ENCODE measurements at places on chromosomes 2 and 18. TPM values are rescaled to one million over a fixed set of nuclear protein-coding genes. Genes with fewer than 3 reads are reported as not detected.

DNA sequence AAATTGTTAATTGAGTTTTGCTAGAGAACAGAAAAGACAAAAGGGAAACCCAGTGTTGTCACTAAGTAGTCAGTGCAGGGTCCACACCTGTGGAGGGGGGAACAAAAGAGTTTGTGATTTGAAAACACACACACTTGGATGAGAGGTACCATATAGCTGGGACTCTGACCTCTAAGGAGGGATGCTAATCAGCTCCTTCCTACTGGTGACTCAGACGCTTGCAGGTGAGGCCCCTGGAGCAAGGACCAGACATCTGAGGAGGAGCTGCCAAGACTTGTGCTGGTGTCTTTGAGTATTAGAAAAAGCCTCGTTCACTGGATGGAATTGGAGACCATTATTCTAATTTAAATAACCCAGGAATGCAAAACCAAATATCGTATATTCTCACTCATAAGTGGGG is 146.4 kb upstream of the MAP2 start:
- DNase-seq, result no peak

- DNase-seq, result peak; percentile 66
Observed at GRCh38 chr2:20168048-20168726, 56.7 kb downstream of the SDC1 start.

DNA sequence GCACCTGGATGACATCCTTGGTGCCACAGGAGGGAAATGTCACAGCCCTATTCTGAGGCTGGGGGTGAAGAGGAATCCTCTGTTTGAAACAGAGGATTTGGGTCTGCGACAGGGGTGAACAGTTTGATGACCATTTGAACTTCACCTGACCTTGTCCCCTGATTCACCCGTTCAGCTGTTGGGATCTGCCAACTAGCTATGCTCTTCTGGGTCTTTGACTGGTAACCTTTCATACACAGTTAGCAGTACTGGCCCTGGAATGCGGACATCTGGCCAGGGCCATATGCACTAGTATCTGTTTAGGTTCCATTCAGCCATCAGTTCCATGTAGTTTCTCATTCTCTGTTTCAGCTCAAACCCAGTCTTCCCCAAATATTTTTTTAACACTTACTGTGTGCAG is 72.6 kb upstream of the MCFD2 start:
- DNase-seq, result no peak

Gene PROKR1
- total RNA-seq, result not detected

Gene MIB1
- 70.2 TPM for total RNA-seq

GRCh38 chr2:73131807-73132206 is 19.1 kb upstream of the RAB11FIP5 start:
- DNase-seq, result no peak

Gene ASTL
- not detected for total RNA-seq

Gene STPG4
- total RNA-seq, result 0.25 TPM

GRCh38 chr18:8707556-8708300 is 2.4 kb downstream of the MTCL1 start:
- DNase-seq, result no peak

Gene FAM124B
- total RNA-seq, result not detected

DNA sequence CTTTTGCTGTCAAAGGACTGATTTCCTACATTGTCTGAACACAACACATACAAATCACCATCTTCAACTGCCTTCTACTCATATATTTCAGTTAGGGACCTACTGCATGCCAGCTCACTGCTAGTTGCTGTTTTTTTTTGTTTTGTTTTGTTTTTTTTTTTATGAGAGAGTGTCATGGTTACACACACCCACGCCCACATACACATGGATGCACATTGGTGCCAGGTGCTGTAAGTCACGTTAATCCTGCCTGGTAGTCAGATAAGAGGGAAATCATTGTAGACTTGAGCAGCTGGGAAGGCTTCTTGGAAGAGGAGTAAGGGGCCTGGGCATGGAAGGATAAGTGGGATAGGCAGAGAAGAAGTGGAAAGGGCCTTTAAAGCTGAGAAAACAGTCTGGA is 209.9 kb downstream of the TDRD15 start:
- DNase-seq, result no peak

Gene IL1F10
- not detected for total RNA-seq

- no peak for DNase-seq
Observed at GRCh38 chr18:26711756-26712155, 153.8 kb downstream of the AQP4 start.

DNA sequence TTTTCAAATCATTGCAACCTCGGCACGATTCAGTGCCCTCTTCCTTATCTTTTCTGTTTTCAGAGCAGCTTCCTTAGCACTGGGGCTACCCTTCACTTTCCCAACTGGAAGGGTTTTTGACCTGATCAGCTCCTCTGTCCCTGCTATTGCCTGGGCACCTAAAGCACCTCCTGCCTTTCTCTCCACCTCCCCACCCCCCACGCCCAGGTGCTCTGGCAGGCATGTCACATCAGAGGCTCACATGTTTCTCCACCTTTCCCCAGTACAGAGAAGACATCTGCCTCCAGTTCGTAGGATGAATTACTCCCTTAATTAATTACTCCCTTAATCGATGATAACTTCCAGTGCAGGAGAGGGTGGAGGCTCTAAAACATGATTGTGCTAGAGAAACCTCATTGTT is 88.7 kb upstream of the LCLAT1 start:
- no peak for DNase-seq

DNA sequence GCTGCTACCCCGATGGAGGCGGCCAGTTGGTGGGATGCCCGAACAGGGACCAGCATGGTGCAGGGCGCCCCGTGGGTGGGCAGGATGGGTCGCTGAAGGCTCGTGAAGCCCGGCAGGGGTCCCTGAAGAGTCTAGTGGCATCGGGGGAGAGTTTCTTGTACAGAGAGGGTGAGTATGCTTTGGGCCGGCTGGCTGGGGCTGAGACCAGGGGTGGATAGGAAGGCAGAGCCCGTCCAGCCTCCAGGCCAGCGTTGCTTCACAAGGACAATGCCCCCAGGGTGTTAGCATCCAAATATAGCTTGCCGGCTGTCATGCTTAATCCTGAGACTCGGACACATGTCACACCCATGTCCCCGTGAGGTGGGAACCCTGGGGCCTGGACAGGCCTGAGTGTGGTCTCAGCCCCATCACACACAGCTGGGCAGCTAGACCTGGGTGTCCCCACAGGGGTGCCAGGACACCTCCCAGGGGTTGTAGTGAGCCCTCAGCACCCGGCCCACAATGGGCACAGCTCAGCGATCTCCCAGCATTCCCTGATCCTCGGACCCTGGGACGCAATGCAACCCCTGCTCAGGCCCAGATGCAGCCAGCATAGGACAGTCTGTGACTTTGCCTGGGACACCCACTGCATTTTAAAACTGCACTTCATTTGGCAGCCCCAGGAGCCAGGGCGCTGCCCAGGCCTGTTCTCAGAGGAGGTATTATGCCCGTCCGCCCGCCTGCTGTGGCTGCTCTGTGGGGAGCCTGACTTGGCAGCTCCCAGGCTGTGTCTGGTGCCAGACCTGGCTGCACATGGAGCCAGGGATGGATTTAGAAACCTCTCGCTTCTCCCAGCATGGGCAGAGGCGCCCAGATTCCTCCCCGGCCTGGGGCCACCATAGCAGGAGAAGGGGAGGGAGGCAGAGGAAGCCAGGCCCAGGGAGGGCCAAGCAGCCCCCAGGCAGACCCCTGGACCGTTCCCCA is 36.4 kb downstream of the RAMP1 start:
- DNase-seq, result peak; percentile 96

DNA sequence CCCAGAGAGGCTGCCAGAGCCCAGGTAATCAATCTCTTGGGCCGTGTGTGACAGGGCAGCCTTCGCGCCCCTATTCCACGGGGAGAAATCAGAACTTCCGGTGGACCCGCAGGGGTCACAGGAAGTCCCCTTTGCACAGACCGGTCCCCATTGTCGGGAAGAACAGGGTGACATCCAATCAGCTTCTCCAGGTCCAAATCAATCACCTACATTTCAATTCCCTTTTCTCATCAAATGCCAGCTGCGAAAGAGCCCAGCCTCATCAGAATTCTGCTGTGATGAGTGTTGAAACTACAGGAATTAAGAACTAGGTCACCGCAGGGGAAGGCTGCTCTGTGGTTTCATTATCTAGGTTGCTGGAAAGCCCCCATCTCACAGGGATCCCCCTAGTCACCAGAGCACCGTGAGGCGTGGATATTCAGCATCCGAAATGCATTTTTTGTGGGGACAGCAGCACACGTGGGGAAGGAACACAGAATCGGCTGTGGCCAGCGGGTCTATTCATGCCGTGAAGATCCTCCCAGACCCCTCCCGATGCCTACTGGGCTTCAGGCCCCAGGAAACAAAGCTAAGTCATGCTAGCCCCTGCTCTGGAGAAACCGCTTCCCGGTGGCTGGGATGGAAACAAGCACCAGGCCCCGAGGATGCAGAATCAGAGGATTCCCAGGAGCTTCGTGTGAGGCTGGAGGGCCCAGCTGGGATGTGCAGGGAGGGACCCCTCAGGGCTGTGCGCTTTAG is 193.7 kb upstream of the ID2 start:
- DNase-seq, result no peak

Gene CNGA3
- not detected for total RNA-seq

Gene TAF4B
- total RNA-seq, result 2.2 TPM

DNA sequence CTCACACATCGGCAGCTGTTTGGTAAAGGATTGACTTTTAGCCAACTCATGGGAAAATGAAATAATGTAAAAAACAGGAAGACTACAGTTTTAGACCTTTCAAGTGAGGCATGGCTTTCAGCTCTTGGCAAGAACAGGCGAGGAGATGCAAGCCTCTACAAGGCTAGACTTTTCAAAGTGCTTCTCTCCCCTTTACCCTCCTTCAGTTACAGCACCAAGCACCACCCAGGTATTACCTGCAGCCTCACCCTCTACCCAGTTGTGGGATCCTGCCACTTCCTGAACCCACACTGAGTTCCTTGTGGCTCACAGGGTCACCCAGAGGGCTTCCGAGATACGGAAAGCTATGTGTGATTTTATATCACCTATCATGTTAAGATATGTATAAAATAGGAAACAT is 14.7 kb downstream of the UGT1A10 start:
- no peak for DNase-seq

DNA sequence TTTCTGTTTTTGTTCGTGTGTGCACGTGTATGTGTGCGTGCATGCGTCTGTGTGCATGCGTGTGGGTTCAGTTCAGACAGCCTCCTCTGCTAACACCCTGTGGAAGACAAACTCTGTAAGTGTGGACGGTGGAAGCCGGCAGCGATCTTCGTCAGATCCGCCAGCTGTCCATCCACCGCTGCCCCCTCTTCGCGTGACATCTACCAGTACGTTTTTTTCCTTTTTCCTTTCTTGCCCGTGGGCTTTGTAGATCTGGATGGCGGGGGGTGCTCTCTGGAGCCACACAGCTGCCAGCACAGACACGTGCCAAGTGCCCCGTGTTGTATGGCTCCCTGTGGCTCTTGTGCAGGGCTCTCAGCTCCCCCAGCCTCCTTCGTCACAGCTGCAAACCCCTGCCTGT is 32.3 kb downstream of the ITGB1BP1 start:
- peak; percentile 40 for DNase-seq

DNA sequence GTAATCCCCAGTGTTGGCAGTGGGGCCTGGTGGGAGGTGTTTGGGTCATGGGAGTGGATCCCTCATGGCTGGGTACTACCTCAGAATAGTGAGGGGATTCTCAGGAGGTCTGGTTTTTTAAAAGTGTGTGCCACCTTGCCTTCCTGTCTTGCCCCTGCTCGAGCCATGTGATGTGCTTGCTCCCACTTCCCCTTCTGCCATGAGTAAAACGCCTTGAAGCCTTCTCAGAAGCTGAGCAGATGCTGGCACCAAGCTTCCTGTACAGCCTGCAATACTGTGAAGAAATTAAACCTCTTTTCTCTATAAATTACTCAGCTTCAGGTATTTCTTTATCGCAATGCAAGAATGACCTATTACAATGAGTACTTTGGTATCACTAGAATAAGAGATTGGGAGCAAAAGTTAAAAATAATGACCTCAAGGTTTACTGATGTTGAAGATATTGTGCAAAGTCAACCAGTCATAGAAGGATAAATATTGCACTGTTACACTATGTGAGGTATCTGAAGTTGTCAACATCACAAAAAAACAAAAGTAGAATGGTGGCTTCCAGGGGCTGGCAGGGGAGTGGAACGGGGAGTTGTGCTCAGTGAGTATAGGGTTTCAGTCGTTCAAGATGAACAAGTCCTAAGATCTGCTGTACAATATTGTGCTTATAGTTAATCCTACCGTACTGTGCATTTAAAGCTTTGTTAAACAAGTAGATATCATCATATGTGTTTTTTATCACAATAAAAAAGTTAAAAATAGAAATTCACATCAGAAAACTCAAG is 938.3 kb upstream of the CNTNAP5 start:
- DNase-seq, result no peak

- no peak for DNase-seq
Observed at GRCh38 chr2:204946892-204947291, 401.6 kb downstream of the PARD3B start.

- DNase-seq, result no peak
Observed at GRCh38 chr2:46365913-46366667, 68.9 kb downstream of the EPAS1 start.

- DNase-seq, result no peak
Observed at GRCh38 chr2:120393456-120393855, 47.5 kb downstream of the INHBB start.

- no peak for DNase-seq
Observed at GRCh38 chr2:189175869-189176433, 3.6 kb downstream of the COL5A2 start.

Gene CCDC93
- 22.0 TPM for total RNA-seq

GRCh38 chr2:126863336-126864015 is 35.2 kb upstream of the TEX51 start:
- DNase-seq, result no peak

DNA sequence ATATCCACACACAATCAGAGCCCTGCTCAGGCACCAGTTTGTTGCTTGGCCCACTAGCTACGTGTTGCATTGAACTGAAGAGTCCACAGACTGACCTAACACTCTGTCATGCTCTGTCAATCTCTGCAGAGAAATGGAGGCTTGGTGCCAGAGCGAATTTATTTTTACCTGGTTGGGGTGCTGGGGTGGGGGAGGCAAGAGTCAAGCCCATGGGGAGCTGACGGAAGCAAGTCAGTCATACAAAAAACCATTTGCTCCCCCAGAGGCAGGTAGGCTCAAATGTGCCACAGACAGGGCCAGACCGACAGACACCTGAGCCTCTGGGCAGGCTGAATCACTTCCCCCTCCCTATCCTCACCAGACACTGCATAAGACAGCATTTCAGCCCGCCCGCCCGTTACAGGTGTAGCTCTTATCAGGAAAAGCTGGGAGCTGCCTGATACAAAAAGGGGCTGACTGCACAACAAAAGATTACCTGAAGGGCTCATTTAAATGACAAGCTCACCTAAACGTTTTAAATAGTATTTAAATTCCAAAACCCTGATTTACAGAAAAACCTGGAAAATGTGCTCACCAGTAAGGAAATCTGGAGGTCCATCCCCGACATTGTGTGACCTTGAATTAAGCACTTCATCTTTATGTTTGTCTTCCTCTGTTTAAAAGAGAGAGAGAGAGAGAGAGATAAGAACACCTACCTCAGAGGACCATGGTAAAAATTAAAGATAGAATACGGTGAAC is 2.1 kb upstream of the PCBP1 start:
- DNase-seq, result peak; percentile 50

GRCh38 chr2:197191940-197192322 is 118.6 kb downstream of the ANKRD44 start:
- no peak for DNase-seq

Gene CYBRD1
- total RNA-seq, result 84.5 TPM

GRCh38 chr2:241948901-241949735 is 79.6 kb downstream of the RTP5 start:
- no peak for DNase-seq

Measured in chondrocyte (in vitro differentiated cells).